EH (cell line): ENCODE measurements at places on chromosomes 4 and X.
A peak's percentile ranks its signal among the peaks of the same experiment; 100 is the strongest.

DNA sequence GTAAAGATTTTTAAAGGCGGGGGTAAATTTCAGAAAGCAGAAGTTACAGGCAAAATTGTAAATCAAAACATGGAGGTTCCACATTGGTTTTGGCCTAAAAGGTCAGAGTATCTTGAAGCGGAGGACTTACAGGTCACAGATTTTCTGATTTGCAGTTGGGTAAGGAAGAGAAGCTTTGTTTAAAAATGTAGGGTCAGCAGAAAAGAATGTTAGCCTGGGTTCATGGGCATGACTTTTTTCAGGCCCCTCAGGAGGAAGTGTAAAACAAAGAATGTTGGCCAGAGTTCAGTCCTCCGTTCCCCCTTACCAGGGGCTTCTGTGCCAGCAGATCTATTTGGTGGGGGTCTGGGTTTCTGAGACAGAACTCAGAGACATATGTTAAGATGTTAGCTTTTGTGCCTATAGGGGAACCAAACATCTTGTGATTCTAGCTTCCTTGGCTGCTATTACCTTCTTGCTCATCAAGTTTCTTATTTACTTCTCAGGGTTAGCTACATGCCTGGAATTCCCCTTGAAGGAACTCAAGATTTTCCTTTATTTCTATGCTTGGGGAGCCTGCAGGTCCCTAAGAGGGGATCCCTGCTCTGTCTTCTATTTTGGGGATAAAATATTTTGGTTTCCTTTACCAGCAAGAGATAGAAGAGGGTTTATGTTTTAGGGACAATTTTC lies 160.3 kb downstream of the ANK2 start:
- DNase-seq, result no peak

GRCh38 chr4:158722291-158722916 lies 792 bp downstream of the PPID start:
- DNase-seq, result peak; percentile 58

DNA sequence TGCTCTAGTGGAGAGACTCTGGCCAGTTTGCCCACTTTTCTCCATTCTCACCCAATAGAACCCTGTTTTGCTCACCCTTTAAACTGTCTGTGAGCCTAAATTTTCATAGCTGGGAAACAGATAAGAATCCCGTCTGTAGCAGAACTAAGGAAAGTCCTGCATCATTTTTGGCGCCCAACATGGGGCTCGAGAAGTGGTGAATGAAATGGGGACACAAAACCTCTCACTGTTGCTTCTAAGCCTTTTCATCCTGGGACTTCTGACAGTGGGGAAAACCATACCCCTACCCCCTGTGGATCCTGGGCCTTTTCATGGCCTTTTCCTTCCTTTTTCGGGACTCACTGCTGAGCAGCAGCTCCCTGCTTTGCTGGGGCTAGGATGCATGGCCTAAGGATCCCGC lies 189.9 kb downstream of the INPP4B start:
- DNase-seq, result peak; percentile 13

DNA sequence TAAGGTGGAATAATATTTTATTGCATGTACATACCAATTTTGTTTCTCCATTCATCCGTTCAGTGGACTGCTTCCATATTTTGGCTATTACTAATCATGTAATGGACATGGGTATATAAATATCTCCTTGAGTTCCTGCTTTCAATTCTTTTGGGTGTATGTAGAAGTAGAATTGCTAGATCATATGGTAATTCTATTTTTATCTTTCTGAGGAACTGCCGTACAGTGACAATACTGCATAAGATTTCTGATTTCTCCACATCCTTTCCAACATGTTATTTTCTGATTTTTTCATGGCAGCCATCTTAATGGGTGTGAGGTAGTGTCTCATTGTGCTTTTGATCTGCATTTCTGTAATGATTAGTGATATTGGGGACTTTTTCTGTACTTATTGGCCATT lies 19.2 kb downstream of the ALPK1 start:
- DNase-seq, result no peak

- DNase-seq, result peak; percentile 21
Measured at GRCh38 chrX:93673869-93674271, at the start of gene FAM133A. Gene FAM133A (plus strand): TSS chrX:93674206. CDS start chrX:93709420, 35,214 bp downstream.

GRCh38 chr4:100113732-100114131 lies 76.5 kb downstream of the DDIT4L start:
- DNase-seq, result no peak

DNA sequence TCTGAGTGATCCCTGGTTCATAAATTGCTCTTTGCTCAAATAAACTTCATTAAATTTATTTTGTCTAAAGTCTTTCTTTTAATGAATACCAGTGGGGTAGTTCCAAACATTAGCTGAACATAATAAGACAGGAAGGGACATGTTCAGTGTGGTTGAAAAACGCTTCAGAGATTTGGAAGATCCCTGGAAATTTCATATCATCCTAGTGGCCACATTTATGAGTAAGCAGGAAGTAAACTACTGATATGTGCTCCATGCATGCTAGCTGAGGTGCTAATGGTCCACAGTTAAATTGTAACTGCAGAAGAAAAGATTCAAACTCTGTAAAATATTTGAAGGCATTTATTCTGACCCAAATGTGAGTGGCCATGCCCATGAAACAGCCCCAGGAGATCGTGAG lies 1328.7 kb downstream of the ADGRL3 start:
- no peak for DNase-seq

- DNase-seq, result peak; percentile 66
Measured at GRCh38 chrX:107565931-107566603, 62.2 kb upstream of the PRPS1 start.

- no peak for DNase-seq
Measured at GRCh38 chr4:168535689-168536088, 38.8 kb downstream of the PALLD start.

DNA sequence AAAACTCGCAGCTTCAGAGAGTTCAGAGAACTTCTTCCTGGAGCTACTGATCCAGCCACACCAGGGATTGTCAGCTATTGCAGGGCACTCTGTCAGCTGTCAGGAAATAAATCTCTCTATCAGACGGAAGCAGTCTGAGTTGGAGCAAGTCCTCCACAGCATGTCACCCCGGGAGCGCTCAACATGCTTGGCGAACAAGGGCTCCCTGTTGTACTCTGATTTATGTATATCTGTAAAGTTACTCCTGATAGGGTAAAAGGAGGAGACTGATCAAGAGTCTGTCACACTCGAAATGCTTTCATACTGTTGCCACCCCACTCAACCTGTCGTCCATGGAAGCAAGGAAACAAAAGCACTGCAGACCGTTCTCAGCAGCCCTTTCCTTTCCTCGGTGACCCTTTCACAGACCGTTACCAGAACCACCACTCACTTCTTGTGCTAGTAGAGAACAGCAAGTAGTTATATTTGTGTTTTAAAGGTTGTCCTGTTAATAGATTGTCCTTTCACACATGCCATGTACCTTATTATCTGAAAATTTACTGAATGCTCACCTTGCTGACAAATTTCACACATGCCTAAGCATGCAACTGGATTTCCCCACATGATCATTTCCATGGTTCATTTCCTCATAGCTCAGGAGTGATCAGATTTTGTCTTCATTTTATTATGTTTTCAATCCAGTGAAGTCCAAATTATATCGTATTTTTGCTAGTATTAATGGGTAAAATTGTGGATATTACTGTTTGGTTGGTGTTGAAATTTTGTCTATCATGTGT lies 2108.9 kb upstream of the TENM3 start:
- DNase-seq, result no peak

DNA sequence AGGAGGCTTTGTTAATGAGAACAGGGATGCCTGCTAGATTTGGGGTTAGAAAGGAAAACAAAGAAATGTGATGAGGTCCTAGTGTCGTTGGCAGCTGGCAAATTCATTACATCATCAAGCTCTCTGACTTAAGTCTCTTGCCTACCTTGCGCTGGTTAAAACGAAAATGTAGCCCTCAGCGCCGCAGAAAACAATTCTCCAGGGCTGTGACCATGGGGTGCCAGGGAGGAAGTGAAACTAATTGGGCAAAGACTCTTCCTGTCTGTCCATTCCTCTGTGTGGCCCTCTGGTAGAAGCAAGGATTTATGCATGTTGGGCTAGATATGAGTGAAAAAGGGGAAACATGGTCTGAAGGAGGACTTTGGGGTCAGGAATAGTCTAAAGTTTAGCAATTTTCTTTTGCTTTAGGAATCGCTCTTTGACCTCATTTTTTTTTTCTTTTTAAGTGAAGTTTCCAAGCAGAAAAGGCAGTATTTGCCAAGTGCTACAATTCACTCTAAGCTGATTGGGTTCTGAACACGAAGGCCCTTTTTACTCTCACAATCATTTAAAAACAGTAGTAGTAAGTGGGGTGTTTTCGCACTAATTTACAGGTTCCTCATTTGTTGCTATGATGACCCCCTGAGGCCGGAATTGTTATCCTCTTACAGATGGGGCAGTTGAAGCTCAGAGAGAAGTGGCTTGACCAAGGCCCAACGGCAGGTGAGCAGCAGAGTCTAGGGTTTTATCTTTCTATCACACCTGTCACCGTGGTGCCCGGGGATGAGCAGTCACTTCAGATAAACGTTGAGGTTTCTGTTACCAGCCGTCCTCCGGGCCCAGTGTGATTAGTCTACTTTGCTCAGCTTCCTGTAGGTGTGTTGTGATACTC lies 27.3 kb upstream of the CHRNA9 start:
- no peak for DNase-seq

DNA sequence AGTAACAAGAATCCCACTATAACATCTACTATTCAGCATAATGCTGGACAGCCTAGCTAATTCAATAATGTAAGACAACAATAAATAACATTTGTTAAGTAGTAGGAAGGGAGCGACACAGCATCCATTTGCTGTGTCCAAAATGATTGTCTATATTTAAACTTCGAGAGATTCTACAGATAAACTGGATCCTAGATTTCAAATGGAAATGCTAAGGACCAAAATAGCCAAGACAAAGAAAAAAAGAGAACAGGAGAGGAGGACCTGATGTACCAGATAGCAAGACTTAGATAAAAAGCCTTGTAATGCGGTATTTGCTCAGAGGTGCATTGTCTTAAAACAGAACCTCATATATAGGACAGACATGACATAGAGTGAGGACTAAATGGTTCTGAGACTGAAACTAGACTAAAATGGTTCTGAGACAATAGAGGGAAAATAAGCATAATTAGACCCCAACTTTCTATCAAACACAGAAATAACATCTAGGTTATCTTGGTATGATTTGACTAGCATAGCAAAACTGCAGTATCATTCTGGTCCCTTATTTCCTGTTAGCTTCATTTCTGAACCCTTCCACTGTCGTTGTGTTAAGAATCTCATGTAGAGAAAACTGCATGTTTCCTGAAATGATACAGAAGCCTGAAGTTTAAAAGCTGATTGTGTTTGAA lies 3.8 kb downstream of the HPGDS start:
- no peak for DNase-seq

GRCh38 chr4:155900381-155900780 lies 3.1 kb upstream of the TDO2 start:
- DNase-seq, result peak; percentile 84

GRCh38 chr4:19314116-19314515 lies 937.6 kb upstream of the SLIT2 start:
- DNase-seq, result no peak

GRCh38 chr4:177569434-177569833 lies 127.2 kb upstream of the AGA start:
- DNase-seq, result peak; percentile 69

GRCh38 chr4:80540785-80541469 lies 205.4 kb downstream of the CFAP299 start:
- peak; percentile 13 for DNase-seq

GRCh38 chr4:128387600-128388351 lies 100.2 kb upstream of the PGRMC2 start:
- DNase-seq, result peak; percentile 71
